Stimulated activated CD4-positive, alpha-beta T cell treated with anti-CD3 and anti-CD28 coated beads, Interleukin-15, amount 100 ng/mL, for 48 hours (primary cell): ENCODE measurements at places on chromosomes 6 and 20.

- DNase-seq: no peak
Observed at GRCh38 chr20:47455133-47456040, 46.3 kb upstream of the NCOA3 start.

DNA sequence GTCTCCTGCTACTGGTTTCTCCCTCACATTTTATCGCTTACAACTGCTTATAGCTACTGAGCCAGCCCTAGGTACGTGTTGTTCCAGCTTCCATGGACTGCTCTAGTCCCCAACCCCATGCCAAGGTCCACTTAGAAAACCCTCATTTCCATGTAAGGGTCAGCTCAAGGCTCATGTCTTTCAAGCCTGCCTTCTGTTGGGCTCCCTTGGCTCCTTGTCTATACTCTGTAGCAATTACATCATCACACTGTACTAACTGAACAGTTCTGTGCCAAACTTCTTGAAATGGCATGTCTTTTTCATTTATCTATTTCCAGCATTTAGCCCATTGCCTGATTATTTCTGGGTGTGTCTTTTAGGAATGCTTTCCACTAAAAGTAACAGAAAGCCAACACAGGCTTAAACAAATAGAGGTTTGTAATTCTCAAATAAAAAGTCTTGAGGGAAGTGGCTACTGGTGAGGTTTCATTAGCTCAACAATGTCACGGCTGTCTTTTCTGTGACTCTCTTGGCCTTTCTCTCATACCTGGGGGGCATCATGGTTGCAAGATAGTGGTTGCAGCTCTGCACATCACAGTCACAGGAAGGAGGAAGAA, 317.6 kb downstream of the TPBG start:
- DNase-seq: no peak

DNA sequence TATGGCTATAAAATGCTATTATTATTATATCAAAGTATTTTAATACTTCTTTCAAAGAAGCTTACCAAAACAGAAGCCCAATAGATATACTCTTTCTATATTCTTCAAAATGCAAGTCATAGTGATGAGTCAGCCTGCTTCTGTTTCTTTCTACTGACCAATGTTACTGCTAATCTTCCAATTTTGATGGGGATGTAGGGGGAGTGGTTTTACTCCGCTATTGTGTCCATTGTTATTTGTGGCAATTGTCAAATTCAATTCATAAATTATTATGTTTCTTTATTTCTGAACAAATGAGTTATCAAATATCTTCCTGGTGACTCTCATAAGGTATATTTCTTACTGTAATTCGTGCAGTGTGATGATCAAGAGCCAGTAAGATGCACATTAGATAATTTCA, 221.5 kb upstream of the DEFB112 start:
- no peak for DNase-seq

DNA sequence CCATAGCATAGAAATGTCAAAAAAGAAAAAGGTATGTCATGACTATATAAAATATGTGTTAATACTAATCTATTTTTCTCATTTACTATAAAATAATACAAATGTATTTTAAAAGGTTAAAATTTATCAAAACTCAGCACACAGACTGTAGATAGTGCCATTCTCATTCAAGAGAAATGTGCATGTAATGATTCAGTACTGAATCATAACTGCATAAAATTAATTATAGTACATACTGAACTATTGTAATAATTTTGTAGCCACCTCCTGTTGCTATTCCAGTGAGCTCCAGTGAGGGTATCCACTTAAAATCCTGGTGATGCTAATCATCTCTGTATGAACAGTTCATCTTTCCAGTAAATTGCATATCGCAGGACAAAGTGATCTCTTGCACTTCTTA, 82.8 kb downstream of the HMGCLL1 start:
- DNase-seq: no peak

DNA sequence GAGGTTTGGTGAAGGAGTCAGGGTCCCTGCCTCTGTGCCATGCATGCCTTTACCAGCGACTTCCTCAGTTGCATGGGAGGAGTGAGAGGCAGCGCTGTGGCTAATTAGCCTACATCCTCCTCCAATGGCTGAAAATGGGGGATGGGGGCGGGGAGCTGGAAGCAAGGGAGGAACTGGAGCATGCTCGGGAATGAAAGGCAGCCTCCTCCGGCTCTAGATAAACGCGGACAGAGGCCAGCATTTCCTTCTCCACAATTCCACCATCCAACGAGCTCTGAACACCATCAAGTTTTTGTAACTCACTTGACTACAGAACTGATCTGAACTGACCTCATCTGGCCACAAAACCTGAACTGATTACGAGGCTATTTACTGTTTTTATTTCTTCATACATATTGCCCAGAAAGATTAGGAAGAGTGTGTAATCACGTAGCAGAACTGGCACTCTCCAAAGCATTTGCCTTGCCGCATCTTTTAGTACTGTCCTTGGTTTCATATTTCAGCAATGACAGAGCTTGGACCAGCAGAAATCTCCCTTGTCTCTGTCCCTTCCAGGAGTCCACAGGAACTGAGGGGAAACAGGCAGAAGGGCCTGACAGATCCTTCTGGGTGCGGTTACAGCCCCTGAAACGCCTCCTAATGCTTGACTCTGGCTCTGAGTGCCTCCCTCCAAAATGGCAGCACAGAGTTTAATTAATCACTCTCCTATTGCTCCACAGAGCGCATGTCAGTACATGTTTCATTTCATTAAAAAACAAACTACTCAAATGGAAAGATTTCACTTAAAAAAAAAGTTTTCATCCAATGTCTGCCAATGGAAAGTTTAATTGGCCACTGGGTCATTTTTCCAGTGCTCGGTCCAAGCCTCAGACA, 58.2 kb upstream of the TRAF3IP2 start:
- no peak for DNase-seq

DNA sequence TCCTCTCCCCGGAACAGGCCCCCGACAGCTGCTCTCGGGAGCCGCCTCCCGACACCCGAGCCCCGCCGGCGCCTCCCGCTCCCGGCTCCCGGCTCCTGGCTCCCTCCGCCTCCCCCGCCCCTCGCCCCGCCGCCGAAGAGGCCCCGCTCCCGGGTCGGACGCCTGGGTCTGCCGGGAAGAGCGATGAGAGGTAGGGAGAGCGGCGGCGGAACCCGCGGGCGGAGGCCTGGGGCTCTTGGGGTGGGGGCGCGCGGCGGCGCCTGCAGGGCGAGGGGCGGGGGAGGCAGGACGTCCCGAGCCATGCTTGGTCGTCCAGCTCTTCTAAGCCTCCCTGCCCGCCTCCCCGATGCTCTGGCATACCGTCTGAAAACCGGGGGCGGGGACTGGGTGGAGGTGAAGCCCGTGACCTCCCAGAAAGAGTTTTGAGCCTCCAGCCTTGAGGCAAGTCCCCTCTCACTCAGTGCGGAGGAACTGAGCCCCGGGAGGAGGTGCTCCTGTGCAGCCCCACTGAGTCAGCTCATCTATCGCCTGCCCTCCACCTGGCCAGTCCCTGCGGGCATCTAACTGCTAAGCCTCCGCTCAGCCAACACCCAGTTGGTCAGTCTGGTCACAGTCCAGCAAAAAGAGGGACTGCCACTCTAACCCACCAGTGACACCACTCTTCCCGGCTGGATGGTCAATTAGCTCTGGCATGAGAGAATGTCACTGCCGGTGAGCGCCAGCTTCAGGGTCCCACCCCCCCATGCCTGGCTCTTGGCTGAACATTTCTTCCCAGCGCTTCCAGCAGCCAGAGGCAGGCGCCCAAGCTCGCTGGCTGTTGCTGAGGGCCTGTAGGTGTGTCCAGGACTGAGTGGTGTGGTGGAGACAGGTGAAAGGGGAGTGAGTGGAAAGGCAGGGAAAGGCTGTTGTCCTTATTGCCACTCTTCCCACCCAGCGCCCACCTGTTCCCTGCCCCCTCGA, 482 bp downstream of the DDR1 start:
- DNase-seq: no peak

- DNase-seq: no peak
Observed at GRCh38 chr20:33730946-33731692, 677 bp upstream of the ZNF341 start.

- no peak for DNase-seq
Observed at GRCh38 chr20:48783533-48784272, 44.1 kb downstream of the PREX1 start.

- no peak for DNase-seq
Observed at GRCh38 chr6:4093288-4093687, 14.4 kb upstream of the FAM217A start.

DNA sequence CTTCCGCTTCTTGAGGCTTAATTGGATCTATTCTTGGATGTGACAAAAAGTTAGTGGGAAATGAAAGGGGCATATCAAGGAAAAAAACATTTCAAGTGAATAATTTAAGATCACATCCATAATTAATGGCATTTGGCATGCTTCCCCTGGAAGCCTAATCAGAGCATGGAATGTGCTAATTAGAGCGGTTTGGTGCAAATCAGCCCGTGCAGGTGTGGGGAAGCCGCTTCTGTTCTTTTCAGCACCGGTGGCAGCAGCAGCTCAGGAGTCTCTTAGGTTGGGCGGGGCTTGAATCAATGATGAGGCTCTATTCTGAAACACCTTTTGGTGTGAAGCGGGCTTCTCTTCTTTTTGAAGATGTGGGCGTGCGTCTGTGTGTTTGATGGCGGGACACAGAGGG, 301.2 kb downstream of the LRFN2 start:
- no peak for DNase-seq

DNA sequence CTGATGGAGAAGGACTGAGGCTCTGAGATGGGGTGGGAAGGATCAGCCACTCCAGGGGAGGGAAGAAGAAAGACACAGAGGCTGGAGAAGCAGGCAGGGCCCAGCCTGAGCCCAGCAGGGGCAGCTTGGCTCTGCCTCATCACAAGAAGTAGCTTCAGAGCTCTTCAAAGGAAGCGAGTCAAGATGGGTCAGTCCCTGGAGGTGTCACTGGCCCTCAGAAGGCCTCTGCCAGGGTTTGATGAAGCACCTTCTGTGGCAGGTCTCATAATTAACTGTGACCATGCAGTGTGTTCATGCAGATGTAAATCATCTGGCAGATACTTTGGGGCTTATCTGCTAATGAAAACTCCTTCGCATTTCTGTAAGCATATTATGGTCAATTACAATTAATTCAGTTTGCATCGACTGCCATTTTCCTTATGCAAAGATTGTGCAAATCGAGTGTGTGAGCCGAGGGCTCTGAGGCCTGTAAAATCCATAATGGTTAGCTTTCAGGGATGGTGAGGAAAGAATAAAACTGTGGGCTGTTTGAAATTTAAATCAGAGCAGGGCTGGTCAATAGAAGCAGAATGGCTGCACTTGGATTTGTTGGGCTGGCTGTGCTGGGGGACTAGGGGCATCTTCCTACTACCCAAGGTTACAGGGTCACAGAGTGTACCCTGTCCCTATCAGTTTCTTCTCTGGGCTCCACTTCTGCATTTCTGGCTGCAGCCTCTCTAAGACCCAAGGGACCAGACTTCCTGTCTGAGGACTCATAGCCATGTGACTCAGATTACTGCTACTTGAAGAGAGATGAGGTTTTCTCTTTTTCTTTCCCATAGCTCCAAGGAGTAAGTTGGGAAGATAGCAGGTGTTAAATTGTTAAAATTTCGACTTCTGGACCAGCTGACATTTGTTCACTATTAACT, 376.6 kb downstream of the DHX35 start:
- no peak for DNase-seq

DNA sequence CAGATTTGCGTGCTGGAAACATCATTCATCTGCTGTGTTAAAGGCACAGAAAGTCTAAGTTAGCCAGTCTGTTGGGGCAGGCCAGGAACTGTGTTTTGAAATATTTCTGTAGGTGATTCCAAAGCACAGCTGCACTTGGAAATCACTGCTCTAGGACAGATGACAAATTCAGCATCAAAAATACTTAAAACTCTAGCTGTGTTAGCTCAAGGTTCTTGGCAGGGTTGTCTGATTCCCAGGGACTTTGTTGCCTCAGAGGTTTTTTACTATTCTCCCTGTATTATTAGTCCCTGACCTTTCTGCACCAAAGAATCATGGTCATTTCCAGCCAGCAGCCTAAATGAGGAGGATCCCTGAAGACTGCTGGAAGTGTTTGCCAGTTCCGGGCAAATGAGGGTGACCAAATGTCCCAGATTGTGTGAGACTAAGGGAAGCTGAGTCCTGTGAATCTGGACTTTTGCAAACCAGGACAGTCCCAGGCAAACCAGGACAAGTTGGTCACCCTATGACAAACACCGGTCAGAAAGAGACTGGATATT, 84.3 kb upstream of the TMEM30A start:
- DNase-seq: no peak

DNA sequence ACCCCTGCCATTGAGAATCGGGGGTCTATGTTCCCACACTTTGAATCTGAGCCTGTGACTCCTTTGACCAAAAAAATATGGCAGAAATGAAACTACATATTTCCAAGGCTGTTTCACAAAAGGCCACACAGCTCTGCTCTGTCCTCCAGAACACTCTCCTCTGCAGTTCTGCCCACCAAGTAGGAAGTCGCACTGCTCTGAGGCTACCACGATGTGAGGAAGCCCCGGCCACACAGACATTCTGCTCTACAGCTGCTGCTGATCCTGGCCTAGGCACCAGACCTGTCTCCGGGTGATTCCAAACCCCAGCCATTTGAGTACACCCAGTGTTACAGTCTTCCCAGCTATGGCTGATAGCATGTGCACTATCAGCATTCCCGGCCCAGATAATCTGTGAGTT, 85.1 kb downstream of the LYRM4 start:
- no peak for DNase-seq

DNA sequence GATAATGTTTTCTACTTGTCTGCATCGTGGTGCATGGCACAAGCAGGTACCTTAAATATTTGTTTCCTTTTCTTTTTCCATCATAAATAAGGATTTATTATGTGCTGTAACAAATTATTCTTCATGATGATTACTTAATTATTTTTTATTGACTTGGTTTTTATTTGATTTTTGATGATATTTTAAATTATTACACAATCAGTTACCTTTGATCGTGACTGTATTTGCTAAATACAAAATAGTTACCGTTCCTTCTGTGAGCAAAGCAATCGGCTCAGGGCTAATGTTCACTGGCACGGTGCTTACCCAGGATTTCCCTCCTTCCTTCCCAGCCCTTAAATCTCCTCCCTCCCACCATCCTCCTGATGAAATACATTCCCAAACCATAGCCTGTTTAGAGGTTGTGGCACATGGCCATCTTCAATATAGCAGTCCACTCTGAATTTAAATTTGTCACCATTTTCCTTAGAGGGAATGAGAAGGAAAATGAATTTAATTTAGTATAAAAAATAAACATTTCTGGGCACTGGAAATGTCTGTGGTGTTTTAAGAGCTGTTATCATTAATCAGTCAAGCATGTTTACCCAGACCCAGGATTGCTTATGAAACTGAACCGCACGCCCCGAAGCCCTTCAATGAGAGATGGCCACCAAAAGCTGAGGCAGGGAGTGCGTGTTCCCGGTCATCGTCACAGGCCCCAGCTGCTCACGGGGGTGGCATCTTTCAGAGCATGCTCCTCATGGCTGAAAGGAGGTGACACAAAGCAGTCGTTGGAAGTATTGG, 23.0 kb upstream of the EXOC2 start:
- DNase-seq: no peak
